ENCODE measurements at places on chromosomes 11 and 22.

DNA sequence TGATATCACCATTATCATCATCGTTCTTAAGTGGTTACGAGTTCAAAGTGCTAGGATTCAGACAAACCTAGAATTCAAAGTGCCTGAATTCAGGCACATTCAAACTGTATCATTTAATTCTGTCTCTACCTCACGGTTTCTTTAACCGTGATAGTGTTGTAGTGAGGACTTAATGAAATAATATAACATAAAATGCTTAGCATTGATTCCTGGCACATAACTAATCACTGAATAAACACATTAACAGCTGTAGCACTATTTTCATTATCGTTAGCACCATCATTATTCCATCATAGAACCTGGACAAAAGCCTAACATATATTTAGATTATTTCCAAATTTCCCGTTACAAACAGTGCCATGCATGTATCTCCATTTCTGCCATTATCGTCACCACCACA, 102.0 kb downstream of the WNT11 start:
- no peak for DNase-seq

- DNase-seq: no peak
These were observed 19.2 kb downstream of the ACO2 start for GRCh38 chr22:41488076-41488475.

DNA sequence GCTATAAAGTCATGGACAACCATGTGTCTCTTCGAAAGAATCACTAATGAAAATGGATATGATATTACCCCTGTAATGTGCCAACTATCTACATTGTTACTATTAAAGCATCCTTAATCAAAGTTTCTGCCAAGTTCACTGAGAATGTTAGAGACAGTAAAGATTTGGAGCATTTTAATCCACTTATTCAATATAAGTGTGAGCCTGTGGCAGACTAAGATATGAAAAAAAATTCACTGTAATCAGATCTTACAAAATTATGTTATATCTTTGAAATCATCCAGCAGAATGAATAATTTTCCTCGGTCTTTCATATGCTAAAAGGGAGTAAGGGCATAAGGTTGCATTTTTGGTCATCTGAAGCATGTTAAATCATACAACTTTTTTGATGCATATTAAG, 49.9 kb downstream of the MAML2 start:
- DNase-seq: no peak

DNA sequence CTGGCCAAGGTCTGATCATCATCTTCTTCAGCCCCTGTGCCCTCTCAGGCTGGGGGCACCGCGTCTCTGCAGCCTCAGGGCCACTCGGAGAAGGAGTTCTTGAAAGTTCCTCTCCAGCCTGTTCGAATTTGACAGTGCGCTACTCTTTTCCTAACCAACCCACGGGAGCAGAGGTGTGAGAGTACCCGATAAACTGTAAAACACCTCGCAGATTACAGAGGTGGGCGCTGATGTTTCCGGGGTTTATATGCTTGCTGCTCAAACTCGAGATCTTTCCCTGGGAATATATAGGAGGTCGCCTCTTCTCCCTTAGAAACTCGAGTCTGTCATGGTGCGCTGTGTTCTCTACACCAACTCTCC, 515 bp downstream of the CTR9 start:
- no peak for DNase-seq

- DNase-seq: peak; percentile 74
These were observed 67.1 kb upstream of the WNT7B start for GRCh38 chr22:46043816-46044620.
